ENCODE measurements at places on chromosomes 11 and 22.

GRCh38 chr11:38256436-38256835 lies 1658.4 kb upstream of the RAG2 start:
- no peak for DNase-seq

DNA sequence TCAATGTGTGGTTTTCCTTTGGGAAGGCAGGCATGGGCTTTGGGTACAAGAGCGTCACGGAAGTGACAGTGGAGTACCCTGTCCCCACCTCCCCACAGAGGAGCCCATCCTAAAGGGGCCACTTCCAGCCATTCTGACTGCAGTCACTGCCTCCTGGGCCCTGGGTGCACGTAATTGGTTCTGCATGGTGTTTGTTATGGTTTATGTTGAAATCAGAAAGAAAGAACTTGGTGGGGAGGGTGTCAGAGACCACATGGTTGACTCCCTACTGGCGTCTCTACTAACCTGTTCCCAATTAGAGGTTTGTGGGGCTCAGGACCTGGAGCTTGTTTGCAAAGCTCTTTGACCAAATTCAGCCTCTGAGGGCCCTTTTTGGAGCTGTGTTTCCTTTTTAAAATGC lies 40.8 kb downstream of the RIBC2 start:
- DNase-seq = no peak

GRCh38 chr11:118565051-118565450 lies 680 bp downstream of the IFT46 start:
- no peak for DNase-seq

GRCh38 chr11:6474806-6475500 lies 1.2 kb upstream of the TRIM3 start:
- no peak for DNase-seq

DNA sequence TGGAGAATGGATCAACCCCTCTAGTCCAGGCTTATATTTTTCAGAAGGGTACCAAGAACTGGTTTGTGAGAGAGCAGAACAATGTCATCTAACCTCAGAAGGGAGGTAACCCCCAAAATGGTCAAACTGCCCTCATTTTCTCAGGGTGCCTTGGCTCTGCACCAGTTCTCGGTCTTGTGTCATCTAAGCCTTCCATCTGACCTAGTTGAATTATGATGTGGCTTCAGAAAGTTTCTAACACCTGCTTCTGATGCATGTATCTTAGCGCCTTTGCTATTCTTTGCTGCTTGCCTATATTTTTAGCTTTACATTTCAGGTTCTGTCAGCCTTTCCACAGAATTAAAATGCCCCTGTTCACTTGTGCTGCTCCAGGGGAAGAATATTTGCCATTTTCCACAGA lies 91.7 kb upstream of the E2F8 start:
- DNase-seq = no peak

DNA sequence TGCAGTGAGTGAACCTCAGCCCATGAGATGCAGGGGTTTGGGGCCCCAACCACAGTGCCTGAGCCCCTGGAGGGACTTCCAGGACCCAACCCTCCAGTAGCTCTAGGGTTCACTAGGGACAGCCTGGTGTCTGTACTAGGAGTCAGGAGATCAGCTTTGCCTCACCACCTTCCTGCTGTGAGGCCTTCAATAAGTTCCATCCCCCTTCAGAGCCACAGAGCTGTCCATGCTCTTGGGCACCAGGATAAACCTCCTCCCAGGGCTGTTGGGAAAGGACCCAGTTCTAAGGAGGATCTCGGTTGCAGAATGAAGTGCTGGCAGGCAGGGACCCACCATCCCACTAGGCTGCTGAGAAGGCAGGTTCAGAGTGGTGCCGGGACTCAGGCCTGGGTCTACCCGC lies 9.7 kb downstream of the ARHGEF17 start:
- DNase-seq = no peak

DNA sequence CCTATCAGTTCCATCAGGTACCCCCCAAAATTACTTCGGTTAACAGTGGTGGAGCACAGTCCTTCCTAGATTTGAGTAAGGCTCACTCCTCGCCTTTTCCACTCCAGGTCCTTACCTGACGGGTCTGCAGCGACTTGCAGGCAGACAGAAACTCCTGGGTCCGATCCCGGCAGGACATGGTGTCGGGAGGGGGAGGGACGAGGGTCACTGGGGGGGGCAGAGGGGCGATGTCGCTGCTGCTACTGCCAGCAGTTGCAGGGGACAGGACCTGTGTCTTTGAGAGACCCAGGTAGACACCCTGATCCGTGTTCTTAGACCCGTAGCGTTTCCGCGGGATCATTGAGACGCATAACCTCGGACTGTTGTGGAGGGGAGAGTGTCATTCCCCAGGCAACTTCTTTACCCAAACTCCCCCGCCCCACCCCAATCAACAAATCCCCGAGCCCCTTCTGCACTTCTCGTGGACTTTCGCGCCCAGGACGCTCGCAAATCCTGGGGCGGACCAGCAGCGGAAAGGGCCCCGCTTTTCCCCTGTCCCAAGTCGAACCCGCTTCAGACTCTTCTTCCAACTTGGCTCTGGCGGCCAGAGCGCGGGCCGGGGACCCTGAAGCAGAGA lies 839 bp downstream of the STX5 start:
- DNase-seq = no peak

DNA sequence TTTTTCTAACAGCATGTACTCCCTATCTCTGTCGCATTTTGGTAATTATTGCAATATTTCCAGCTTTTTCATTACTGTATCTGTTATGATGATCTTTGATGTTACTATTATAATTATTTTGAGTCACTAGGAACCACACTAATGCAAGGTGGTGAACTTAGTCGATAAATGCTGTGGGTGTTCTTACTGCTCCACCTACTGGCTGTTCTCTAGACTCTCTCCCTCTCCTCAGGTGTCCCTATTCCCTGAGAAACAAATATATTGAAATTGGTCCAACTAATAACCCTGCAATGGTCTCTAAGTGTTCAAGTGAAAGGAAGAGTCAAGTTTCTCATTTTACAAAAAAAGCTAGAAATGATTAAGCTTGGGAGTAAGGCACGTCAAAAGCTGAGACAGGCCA lies 10.5 kb downstream of the ARL14EP start:
- no peak for DNase-seq

- no peak for DNase-seq
These were observed 33.9 kb downstream of the ARHGAP1 start for GRCh38 chr11:46666516-46666915.

DNA sequence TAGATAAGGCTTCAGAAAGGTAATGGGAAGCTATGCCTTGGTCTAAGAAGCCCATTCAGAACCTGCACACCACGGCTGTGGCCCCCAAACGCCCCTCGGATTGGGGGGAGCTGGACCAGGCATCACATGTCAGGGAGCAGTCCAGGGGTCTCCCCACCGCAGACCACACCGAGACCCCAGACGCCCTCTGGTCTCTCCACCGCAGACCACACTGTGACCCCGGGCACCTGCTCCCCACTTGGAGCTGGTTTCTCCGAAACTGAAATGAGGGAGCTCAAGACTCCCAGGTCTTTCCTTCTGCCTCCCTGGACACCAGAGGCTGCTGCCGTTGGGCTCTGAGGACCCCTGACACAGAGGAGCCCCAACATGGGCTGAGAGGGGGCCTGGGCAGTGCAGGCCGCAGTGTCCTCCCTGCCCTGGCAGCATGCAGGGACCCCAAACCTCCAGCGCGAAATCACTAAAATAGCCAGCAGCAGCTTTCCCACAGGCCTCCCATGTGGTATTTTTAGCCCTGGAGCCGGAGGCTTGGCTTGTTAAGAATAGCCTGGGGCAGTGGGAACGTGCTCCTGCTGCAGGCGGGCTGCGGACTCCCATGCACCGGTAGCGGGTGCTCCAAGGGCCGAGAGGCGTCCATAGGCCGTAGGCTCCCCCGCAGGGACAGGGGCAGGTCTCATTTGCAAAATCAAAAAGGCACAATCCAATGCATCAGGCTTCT lies 7.7 kb downstream of the LINC01488 start:
- no peak for DNase-seq

- no peak for DNase-seq
These were observed 7.6 kb upstream of the CTR9 start for GRCh38 chr11:10743354-10744000.

- no peak for DNase-seq
These were observed 39.4 kb downstream of the MOV10L1 start for GRCh38 chr22:50129121-50129736.

GRCh38 chr11:74534216-74534945 lies 40.9 kb upstream of the LIPT2 start:
- DNase-seq = peak; percentile 66

- DNase-seq = no peak
These were observed 1.7 kb downstream of the LINC01488 start for GRCh38 chr11:69483170-69483569.

GRCh38 chr11:13010749-13011465 lies 1.8 kb downstream of the RASSF10 start:
- no peak for DNase-seq

DNA sequence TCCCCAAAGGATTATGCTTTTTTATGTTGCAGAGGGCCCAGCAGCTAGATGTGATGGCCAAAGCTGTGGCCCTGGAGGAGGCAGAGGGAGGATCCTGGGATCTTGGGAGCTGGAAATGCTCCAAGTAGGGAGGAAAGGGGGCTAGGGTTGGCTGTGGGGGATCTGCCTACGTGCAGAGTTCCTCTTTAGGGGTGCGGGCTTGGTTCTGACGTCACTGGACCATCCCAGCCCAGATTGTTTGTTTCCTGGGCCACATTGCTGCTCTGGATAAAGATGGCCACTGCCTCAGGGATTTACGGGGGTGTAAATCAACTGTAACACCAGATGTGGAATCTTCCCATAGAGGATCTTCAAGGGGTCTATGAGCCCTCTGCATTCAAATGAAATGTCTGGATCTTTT lies 110.3 kb upstream of the SYT13 start:
- DNase-seq = no peak

GRCh38 chr22:23289851-23290724 lies 109.8 kb downstream of the BCR start:
- DNase-seq = peak; percentile 62

- no peak for DNase-seq
These were observed 3.0 kb upstream of the CHRNA10 start for GRCh38 chr11:3674189-3674588.

DNA sequence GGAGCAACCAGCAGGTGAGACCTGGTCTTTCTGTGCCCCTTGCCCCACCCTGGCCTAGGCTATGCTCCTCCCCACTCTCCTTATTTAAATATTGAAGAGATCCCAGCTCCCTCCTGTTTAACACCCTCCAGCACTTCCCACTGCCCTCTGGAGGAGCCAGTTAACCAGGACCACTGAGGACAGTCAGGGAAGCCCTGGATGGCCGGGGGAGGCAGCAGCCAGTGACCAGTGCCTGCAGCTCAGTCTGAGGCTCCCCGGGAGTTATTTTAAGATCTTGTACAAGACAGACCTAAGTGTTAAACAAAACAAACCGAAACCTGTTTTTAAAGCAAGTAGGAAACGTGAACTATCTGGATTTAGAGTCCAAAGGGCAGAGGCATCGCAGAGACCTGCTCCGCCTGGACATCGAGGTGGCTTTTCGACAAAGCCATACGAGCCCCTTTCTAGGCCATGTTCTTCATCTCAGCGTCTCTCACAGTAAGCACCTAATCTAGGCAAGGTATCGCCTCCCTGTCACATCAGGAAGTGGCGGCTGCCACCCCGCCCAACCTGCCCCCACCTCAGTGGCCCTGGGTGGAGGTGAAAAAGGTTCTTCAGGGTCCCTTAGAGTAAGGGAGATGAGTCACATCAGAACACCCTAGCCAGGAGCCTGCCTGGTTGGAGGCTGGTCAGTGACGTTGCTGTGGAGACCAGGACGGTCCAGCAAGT lies 35.2 kb downstream of the TRMU start:
- no peak for DNase-seq

DNA sequence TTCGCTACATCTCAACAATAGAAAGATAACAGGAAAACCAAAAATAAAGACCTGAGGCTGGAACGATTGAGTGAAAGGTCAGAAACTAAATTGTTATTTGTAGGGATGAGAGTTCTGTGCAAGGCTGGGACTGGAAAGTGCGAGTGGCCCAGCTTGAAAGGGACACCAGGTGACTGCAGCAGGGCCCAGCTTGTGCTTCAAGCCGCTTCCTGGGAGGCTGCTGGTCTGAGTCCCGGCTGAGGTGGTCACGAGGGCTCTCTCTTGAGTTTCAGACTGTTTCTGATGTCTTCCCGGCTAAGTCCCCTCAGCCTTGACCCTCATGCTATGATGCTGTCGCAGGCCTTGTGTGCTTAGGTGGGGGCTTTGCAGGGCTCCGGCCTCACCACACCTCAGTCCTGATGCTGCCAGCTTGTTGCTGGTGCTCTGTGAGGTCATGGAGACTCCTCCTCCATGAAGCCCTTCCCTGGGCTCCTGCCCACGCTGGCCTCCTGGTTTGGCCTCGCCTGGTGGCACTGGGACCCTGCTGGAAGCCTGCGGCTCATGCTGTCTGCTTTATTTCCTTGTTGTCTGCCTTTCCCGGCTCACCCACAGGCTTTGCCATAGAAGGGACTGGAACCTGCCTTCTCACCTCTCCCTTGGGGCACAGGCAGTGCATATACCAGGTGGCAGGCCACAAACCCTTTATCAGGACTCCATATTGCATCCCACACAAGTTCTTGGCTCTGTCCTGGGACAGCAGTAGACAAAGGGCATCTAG lies 4.0 kb downstream of the BANF1 start:
- DNase-seq = no peak

GRCh38 chr22:39138357-39138997 lies 14.0 kb downstream of the CBX7 start:
- no peak for DNase-seq

- peak; percentile 78 for DNase-seq
These were observed 13.2 kb downstream of the OOSP3 start for GRCh38 chr11:59891781-59892181.

DNA sequence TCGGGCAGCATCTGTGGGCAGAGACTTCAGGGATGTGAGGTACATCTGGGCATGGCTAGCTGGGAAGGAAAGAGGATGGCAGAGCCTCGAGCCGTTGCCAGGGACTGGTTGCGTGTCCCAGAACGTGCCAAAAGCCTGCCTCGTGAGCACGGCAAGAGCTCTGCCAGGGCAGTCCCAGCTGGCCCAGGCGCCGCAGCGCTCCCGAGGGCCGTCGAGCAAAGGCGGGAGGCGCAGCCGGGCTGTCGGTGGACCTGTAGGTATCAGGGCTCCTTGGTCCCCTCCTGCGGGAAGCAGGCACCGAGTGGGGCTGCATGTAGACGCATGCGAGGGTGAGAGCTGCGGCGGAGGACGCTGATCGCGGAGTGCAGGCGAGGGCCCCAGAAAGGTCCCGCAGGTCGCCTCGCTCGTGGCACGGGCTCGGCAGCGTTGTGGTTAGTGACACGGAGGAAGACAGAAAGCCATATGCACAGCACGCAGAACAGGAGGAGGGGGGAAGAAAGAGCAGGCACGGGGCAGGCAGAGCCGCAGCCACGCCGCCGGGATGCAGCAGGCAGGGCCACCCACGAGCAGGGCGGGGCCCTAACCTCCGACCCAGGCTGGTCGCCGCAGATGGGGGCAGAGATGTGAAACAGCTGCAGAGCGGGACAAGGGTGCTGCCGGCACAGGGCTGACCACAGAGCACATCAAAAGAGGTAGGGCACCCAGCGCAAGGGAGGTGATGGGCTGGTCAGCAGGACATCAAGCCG lies 18.0 kb downstream of the LSP1 start:
- DNase-seq = no peak

- DNase-seq = no peak
These were observed 19.7 kb upstream of the RAB38 start for GRCh38 chr11:88194990-88195389.

GRCh38 chr11:68081691-68082090 lies 39.5 kb downstream of the CHKA start:
- no peak for DNase-seq

All from suppressor macrophage (primary cell).